ENCODE measurements at places on chromosomes 12 and 14.

GRCh38 chr14:32913725-32914124, 25.0 kb upstream of the NPAS3 start:
- no peak for DNase-seq

DNA sequence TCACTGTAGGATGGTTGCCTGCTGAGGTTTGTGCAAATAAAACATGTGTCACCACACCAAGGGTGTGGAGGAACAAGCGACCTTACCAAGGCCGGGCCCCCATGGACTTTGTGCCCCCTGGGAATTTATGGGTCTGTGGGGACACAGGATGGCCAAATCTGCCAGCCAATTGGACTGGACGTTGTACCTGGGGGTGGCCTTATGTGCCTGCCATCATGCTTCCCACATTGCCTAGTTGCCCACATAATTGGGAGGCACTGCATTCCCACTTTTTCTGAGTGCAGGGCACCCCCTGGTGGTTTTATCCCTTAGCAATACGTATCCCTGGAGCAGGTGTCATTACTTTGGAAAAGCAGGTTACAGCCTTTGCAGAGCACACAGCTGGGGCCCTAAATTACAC, 92.6 kb upstream of the TMPO start:
- DNase-seq: no peak

- no peak for DNase-seq
Observed at GRCh38 chr14:92472860-92473259, 40.7 kb upstream of the RIN3 start.

DNA sequence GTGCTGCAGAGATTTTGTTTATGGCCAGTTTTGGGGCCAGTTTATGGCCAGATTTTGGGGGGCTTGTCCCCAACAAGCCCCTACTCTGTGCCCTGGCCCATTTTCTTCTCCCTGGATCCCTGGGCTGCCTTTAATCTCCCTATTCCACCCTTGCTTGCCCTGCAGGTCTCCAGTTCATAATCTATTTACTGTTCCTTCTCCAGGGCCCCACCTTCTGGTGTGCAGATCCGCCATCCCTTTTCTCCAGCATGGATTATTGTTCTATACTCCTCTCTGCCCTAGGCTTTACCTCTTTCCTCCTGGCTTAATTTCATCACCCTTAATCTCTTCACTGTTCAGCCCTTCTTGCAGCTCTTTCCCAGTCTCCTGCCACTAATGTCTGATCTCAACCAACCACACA, 26.0 kb upstream of the NUDT4 start:
- DNase-seq: no peak

DNA sequence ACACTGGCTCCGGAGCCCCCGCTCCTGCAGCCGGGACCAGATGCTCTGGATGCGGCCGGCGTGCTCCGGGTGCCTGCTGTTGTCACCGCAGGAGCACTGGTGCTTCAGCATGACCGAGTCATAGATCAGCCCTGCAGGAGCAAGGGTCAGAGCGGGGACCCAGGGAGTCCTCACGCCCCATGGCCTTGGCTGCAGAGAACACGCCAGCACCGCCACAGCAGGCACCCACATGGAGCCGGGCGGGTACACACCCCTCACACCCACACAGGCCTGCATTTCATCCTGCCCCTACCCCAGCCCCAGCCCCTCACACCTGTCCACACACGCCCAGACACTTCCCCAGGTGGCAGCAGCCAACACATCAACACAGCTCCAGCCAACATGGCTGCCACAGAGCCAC, 18.8 kb downstream of the SLC48A1 start:
- no peak for DNase-seq

- no peak for DNase-seq
Observed at GRCh38 chr12:54016051-54016450, 7.3 kb downstream of the HOXC8 start.

- DNase-seq: no peak
Observed at GRCh38 chr12:128754275-128754674, 69.5 kb downstream of the SLC15A4 start.

- no peak for DNase-seq
Observed at GRCh38 chr12:129145381-129145780, 292.1 kb downstream of the GLT1D1 start.

GRCh38 chr14:94306047-94306978, 13.2 kb upstream of the SERPINA10 start:
- no peak for DNase-seq

DNA sequence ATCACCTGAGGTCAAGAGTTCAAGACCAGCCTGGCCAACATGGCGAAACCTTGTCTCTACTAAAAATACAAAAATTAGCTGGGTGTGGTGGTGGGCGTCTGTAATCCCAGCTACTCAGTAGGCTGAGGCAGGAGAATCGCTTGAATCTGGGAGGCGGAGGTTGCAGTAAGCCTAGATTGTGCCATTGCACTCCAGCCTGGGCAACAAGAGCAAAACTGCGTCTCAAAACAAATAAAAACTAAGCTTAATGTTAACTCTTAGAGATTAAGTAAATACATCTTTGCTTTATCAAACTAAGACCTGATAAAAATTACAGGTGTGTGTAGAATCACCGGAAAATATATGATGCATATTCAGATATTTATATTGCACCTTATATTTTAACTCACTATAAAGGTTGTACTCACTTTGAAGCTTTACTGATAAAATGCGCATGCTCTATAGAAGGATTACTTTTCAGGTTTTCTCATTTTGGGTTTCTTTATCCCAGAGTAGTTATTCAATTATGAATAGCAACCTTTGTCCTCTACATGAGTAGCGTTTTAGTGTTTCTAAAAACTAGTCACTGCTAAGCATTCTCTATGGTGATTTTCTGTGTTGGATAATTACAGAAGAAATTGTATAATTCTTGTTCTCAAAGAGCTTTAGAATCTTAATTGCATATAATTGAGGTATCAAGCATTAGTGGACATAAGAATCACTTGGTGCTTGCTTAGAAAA, 9.4 kb downstream of the ARID4A start:
- no peak for DNase-seq

DNA sequence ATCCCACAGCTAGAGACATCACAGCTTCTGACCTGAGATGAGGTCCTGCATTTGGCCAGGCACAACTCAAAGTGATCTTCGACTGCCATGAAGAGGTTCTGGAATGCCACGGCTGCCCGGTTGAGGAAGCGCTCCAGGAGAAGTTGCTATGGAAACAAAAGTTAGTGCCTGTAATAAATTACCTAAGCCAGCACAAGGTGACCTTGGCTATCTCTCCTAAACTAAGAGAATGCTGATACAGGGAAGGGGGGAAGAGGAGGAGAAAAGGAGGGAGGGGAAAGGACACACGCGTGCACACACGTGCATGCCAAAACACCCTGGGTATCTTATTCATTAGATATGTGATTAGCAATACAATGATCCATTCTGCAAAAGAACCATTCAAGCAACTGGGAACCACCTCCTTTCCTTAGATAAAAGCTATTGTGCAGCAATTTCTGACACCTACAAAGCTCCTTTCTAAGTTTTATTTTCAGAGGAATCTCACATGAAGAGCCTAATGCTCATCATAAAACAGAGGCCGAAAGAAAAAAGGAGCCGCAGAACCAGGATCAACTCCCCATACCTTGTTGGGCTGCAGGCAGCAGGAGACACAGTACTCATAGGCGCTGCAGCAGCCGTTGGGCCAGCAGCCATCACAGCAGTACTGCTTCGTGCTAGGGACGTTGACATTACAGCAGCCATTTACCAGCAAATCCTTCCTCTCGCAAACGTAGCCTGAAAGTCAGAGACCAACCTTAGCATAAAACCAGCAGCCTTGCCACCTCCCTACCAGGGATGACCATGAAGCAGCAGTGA, 17.9 kb downstream of the SPRING1 start:
- DNase-seq: no peak

GRCh38 chr14:98976271-98976670, 295.7 kb downstream of the BCL11B start:
- no peak for DNase-seq

DNA sequence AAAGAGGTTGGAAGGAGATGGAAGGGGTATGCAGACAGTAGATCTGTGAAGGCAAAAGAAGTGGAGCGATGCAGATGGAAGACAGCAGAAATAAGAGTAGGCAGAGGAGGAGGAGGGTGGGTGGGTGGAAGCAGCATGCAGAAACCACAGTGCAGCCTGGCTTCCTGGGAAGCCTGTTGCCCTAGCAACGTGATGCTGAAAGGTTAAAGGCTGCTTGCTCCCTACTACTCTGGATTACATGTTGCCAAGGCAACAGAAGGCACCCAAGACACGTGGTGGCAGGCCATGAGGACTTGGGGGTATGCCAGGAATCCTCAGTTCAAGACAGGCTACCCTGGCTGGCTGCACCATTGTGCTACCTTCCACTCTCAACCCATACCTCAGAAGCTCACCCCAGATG, 129.6 kb downstream of the GRIN2B start:
- DNase-seq: no peak

DNA sequence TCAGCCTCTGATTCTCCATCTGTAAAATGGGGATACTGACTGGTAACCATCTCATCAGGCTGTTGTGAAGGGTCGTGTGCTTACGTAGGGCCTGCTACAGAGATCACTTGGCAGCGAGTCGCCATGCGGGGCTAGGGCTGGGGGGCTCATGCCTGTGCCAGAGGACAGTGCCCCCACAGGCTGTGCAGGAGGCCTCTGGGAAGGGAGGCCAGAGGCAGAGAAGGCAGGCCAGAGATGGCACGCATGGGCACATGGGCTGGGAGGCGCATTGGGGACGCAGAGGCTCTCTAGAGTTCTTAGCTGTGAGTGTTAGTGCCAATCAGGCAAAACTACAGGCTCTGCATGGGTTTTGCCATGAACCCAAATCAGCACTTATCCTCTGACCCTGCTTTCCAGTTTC, 3.5 kb upstream of the BDKRB2 start:
- no peak for DNase-seq

GRCh38 chr12:63752283-63752682, 27.4 kb upstream of the RXYLT1 start:
- no peak for DNase-seq

DNA sequence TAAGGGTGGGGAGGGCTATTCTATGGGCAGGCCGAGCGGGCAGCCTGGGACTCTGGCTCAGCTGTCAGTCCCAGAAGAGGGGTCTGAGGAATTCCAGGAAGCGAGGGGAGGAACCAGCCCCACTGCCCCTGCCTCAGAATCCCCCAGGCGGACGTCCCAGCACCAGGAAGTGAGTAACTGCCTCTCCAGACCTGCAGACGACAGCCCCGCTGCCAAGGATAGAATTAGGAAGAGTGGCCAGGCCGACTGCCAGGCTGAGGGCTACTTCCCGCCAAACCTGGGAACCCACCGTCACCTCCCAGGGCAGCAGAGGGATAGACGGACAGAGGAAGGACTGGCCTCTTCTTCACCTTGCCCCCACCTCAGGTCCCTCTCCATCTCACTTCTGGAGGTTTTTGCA, 6.7 kb upstream of the BDKRB2 start:
- no peak for DNase-seq

DNA sequence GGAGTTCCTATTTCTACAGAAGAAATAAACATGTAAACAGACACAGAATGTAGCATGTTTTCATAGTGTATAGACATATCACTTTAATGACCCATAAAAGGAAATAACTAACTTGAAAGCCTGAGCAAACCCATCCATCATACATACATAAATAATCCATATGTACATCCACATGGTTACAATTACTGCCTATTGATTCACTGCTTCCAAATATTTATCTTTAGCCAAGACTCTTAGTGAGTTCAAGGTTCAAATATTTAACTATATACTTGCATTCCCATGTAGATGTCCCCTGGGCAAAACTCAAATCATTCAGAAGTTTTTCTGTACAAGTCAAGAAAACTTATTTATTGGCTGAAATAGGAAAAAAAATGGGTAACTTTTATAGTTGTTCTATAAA, 95.4 kb downstream of the CCER1 start:
- DNase-seq: no peak

DNA sequence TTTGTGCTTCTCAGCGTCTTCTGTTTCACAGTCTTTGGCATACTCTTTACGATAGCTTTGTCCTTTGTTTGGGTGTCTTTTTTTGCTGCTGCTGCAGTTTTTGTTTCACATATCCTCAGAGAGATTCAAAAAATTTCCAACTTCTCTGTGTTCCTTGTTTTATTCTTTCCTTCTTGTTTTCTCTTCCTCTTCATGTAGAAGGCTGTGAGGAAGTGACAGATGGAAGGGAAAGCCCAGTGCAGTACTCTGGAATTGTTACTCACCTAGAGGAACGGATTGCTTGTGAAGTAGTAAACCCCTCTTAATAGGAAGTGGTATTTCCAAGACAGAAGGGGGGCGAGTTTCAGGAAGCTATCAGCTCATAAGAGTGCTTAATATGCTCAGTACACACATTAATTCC, 1.7 kb downstream of the CREBL2 start:
- no peak for DNase-seq

- no peak for DNase-seq
Observed at GRCh38 chr12:27077586-27077985, 4.8 kb downstream of the C12orf71 start.

DNA sequence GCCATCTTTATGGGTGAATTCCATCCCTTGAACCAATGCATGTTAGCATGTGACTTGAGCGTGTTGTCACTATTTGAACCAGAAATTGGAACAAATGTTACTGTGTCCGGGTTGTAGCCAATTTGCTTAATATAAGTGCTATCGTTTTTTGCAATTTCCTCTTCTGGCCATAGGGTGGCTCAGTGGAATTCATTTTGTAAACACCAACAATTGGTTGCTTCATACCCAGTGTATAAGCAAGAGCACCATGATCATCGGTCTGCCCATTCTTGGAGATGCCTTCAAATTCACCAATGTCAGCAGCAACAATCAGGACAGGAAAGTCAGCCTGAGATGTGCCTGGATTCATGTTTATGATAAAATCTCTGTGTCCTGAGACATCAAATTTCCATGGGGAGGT, 5.0 kb upstream of the NEDD1 start:
- no peak for DNase-seq

DNA sequence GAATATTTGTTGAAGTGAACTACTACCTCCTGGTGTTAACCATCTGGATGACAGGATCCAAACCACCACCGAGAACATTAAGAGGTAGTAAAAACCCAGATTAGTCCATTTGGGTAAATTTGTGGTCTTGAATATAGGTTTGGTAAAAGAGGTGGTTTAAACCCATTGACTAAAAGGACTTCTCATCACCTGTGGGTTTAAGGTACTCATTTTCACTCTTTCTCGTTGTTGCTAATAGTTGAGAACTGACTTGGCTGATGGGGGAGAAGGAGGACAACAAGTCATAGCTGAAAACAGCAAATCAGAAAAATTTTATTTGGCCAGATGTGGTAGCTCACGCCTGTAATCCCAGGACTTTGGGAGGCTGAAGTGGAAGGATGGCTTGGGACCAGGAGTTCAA, 59.2 kb downstream of the ACADS start:
- no peak for DNase-seq

DNA sequence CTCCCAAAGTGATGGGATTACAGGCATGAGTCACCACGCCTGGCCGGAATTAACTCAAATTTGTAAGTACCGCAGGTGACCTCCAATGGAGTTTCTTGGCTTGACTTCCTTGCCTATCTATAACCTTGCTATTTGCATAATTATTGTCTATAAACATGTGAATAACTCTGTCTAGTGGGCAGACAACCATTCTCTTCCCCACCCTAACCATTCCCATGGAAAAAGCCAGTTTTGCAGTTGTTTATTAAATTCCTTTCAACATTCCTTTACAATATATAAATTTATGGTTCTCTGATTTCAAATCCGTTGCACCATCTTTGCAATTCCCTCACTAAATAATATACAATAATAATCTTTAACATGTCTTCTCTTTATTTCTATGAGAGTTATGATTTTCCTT, 61.0 kb upstream of the ZDHHC17 start:
- no peak for DNase-seq
